ENCODE measurements at places on chromosomes 12 and 14. TPM values are rescaled to one million over a fixed set of nuclear protein-coding genes. Genes with fewer than 3 reads are reported as not detected.

- no peak overlapping the region for H3K27ac ChIP-seq
- H3K4me3 ChIP-seq = no peak overlapping the region
- H3K27me3 ChIP-seq = no peaks in the 10 kb centered on the region
Measured at GRCh38 chr12:66633676-66634075, 45.2 kb downstream of the GRIP1 start.

GRCh38 chr12:108638141-108638827 lies 4.6 kb upstream of the SELPLG start:
- H3K4me3 ChIP-seq = no peak overlapping the region
- peak overlapping the region; percentile 89 for H3K27ac ChIP-seq
- H3K27me3 ChIP-seq = no peaks in the 10 kb centered on the region

Gene GLS2
- 10.8 TPM for polyA plus RNA-seq

DNA sequence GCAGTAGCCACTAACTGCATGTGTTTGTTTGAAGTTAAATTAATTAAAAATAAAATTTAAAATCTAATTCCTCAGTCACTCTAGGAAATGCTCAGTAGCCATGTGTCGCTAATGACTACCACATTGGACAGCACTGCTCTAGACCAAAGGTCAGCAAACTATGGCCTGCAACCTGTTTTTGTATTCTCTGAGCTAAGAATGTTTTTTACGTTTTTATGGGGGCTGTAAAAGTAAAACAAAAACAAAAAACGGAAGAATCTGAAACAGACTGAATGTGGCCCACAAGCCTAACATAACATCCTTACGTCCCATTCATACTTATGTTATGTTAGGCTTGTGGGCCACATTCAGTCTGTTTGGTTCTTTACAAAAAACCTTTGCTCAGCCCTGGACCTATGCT lies 57.8 kb downstream of the LIN52 start:
- H3K27me3 ChIP-seq = no peaks in the 10 kb centered on the region
- H3K4me3 ChIP-seq = no peak overlapping the region
- DNase-seq = no peak
- no peaks in the 10 kb centered on the region for H3K36me3 ChIP-seq
- H3K27ac ChIP-seq = no peak overlapping the region
- H3K4me1 ChIP-seq = no peaks in the 10 kb centered on the region

- no peak for DNase-seq
- no peak overlapping the region for H3K27ac ChIP-seq
- H3K27me3 ChIP-seq = no peaks in the 10 kb centered on the region
- no peak overlapping the region for H3K4me3 ChIP-seq
- peaks cover 15% of the 10 kb centered on the region for H3K4me1 ChIP-seq
Measured at GRCh38 chr14:69595336-69595735, 16.1 kb upstream of the SUSD6 start.

- H3K27me3 ChIP-seq = no peaks in the 10 kb centered on the region
- no peak overlapping the region for H3K27ac ChIP-seq
- H3K36me3 ChIP-seq = peaks cover 7% of the 10 kb centered on the region
- DNase-seq = no peak
Measured at GRCh38 chr14:56294128-56294527, 175.9 kb downstream of the PELI2 start.

Gene OR6C2
- not detected for polyA plus RNA-seq

DNA sequence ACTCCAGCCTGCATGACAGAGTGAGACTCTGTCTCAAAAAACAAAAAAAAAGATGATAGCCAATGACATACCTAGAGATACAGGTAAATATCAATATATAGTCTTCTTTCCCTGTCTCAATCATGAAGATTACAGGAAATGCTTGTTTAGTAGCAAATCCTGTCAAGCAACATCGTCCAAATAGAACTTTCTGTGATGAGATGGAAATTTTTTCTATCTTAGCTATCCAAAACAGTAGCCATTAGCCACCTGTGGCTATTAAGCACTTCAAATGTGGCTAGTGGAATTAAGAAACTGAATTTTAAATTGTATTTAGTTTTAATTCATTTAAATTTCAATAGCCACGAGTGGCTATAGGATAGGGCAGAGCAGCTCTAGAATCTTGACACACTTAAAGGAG lies 33.2 kb upstream of the RIC8B start:
- H3K4me3 ChIP-seq = no peak overlapping the region
- H3K27ac ChIP-seq = no peak overlapping the region
- no peaks in the 10 kb centered on the region for H3K36me3 ChIP-seq
- no peaks in the 10 kb centered on the region for H3K27me3 ChIP-seq
- no peak for DNase-seq

DNA sequence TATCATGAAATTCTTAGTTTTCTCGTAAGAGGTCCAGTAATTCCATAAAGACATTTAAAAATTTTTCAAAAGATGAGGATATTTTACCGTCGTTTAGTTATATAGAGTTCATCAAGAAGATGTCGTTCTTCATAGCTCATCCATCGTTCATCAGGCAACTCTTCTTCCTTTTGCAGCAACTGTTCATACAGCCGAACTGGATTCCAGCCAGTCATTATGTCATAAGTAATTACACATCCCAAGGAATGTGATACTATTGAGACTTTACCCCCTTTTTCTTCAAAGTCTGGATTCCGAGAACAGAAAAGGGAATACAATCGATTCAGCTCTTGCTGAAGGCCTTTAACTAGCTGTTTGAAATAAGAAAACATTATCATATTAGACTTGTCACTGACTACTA lies 90.3 kb downstream of the DDHD1 start:
- no peak for DNase-seq
- H3K27ac ChIP-seq = no peak overlapping the region
- H3K4me1 ChIP-seq = no peaks in the 10 kb centered on the region
- no peaks in the 10 kb centered on the region for H3K27me3 ChIP-seq
- peaks cover 2% of the 10 kb centered on the region for H3K36me3 ChIP-seq

Gene TCL1B
- not detected for polyA plus RNA-seq

DNA sequence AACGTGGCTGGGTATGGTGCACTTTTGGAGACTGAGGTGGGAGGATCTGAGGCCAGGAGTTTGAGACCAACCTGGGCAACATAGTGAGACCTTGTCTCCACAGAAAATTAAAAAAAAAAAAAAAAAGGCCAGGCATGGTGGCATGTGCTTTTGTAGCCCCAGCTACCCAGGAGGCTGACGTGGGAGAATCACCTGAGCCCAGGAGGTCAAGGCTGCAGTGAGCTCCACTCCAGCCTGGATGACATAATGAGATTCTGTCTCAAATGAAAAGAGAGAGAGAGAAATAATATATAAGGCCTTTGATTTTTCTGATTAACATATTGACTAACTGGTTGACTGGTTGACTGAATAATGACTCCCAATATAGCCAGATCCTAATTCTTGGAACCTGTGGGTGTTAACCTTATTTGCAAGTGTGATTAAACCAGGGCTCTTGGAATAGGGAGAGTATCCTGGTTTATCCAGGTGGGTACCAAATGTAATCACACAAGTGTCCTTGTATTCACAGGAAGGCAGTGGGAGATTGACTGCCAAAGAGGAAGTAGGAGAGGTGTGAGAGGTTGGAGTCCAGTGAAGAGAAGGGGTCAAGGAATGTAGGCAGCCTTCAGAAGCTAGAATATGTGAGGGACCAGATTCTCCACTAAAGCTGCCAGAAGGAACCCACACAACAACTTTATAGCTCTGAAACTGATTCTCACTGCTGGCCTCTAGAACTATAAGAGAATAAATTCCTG lies 12.0 kb downstream of the YY1 start:
- H3K4me1 ChIP-seq = peaks cover 7% of the 10 kb centered on the region

DNA sequence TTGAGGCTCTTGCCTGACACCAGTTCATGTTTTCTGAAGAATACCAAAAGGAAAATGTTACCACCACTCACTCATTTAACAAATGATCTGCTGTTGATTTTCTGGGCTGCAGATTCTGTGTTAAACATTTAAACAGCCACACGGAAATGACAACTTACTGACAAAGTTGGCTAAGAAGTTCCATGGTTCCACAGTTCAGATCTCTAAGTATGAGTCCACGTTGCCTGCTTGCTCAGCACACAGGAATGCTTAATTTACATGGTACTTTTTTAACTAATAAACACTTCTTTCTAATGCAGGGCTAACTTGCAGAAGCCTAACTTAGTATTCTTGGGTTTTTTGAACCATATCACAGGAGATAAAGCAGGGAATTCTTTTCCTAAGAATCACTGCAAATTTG lies 34.7 kb downstream of the PTGER2 start:
- H3K27me3 ChIP-seq = no peaks in the 10 kb centered on the region
- H3K36me3 ChIP-seq = no peaks in the 10 kb centered on the region
- no peak overlapping the region for H3K27ac ChIP-seq
- DNase-seq = no peak

Gene C12orf60
- polyA plus RNA-seq = 2.8 TPM

GRCh38 chr12:8698132-8698851 lies 501 bp downstream of the RIMKLB start:
- H3K36me3 ChIP-seq = peaks cover 7% of the 10 kb centered on the region
- peaks cover 11% of the 10 kb centered on the region for H3K4me1 ChIP-seq
- H3K4me3 ChIP-seq = peak overlapping the region; percentile 80
- peak overlapping the region; percentile 94 for H3K27ac ChIP-seq
- DNase-seq = no peak

Gene KRT85
- not detected for polyA plus RNA-seq

DNA sequence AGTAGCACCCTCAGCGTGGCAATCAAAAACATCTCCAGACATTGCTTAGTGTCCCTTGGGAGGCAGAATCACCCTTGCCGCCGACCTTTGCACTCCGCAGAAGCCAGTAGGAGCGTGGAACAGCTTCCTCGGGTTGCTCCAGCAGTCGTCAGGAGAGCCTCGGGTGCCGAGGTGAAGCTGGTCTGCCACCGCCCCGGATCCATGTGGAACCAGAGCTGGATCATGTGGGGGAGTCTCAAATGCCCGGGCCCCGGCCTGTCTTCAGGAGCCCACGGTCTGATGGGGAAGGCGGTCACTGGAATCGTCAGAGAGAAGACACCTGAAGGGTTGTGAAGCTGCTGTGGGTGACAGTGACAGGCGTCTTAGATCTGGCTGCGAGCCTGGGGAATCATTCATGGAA lies 14.3 kb downstream of the MVK start:
- no peak for DNase-seq
- H3K27me3 ChIP-seq = no peaks in the 10 kb centered on the region
- H3K4me1 ChIP-seq = no peaks in the 10 kb centered on the region
- peaks cover 85% of the 10 kb centered on the region for H3K36me3 ChIP-seq

- no peaks in the 10 kb centered on the region for H3K27me3 ChIP-seq
- no peaks in the 10 kb centered on the region for H3K36me3 ChIP-seq
- DNase-seq = no peak
- peak overlapping the region; percentile 94 for H3K27ac ChIP-seq
Measured at GRCh38 chr12:24561411-24561871, 387.5 kb downstream of the BCAT1 start.

- no peaks in the 10 kb centered on the region for H3K4me1 ChIP-seq
- H3K27ac ChIP-seq = no peak overlapping the region
- H3K27me3 ChIP-seq = no peaks in the 10 kb centered on the region
- H3K36me3 ChIP-seq = peaks cover 25% of the 10 kb centered on the region
- H3K4me3 ChIP-seq = no peak overlapping the region
Measured at GRCh38 chr12:121966959-121967358, 48.6 kb downstream of the CFAP251 start.

- no peak overlapping the region for H3K27ac ChIP-seq
- H3K36me3 ChIP-seq = peaks cover 75% of the 10 kb centered on the region
- no peak overlapping the region for H3K4me3 ChIP-seq
- no peaks in the 10 kb centered on the region for H3K27me3 ChIP-seq
- no peak for DNase-seq
- H3K4me1 ChIP-seq = no peaks in the 10 kb centered on the region
Measured at GRCh38 chr12:113945174-113946173, 20.7 kb downstream of the RBM19 start.

GRCh38 chr12:115698257-115698656 lies 579.2 kb downstream of the MED13L start:
- H3K4me1 ChIP-seq = no peaks in the 10 kb centered on the region
- H3K27ac ChIP-seq = no peak overlapping the region
- no peaks in the 10 kb centered on the region for H3K36me3 ChIP-seq
- no peak overlapping the region for H3K4me3 ChIP-seq

DNA sequence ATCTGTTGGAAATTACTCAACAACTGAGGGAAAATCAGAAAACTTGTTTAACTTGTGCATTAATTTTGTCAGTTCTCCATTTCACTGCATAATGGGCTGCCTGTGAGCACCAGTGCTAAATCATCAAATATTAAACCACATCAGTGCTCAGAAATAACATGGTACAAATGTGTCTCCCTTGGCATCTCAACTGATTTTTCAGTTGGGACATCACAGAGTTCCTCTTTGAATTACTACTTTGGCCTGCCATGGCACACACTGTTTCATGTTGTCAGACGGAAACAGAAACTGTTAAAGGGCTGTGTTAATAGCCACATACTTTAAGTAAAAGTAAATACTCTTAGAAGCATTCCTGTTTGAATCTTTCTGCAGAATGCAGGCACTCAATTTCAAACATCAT lies 42.1 kb upstream of the STRN3 start:
- no peaks in the 10 kb centered on the region for H3K27me3 ChIP-seq
- peaks cover 9% of the 10 kb centered on the region for H3K36me3 ChIP-seq
- H3K4me3 ChIP-seq = no peak overlapping the region
- DNase-seq = no peak
- H3K27ac ChIP-seq = no peak overlapping the region

Gene PRB2
- not detected for polyA plus RNA-seq

- peak overlapping the region; percentile 11 for H3K27ac ChIP-seq
- H3K36me3 ChIP-seq = no peaks in the 10 kb centered on the region
- no peak for DNase-seq
- H3K4me3 ChIP-seq = no peak overlapping the region
Measured at GRCh38 chr12:10718279-10718821, 4.8 kb downstream of the YBX3 start.

GRCh38 chr14:98957211-98958047 lies 314.6 kb downstream of the BCL11B start:
- no peaks in the 10 kb centered on the region for H3K27me3 ChIP-seq
- no peak for DNase-seq
- H3K27ac ChIP-seq = no peak overlapping the region
- no peaks in the 10 kb centered on the region for H3K36me3 ChIP-seq

DNA sequence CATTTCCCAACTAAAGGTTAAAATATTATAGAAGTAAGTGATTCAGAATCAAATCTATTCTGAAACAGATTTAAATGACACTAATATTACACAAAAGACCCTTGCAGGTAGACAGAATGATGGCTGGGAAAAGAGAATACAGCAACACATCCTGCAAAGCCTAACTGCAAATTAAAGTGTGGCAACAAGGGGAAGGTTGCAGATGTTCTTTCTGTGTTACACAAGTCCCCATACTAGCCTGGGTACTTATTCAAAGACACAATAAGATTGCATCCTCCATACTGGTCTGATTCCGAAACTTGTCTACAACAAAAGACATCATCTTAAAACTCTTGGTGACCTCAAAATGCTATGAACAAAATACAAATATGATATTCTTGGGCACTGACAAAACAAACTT lies 50.5 kb downstream of the R3HDM2 start:
- H3K36me3 ChIP-seq = peaks cover 4% of the 10 kb centered on the region
- no peaks in the 10 kb centered on the region for H3K27me3 ChIP-seq
- no peaks in the 10 kb centered on the region for H3K4me1 ChIP-seq
- no peak overlapping the region for H3K4me3 ChIP-seq
- no peak overlapping the region for H3K27ac ChIP-seq
- no peak for DNase-seq
